ACHN (cell line): ENCODE measurements at places on chromosomes 11 and 22.

- DNase-seq, result peak; percentile 17
Observed at GRCh38 chr11:67248653-67249052, 17.6 kb upstream of the GRK2 start.

DNA sequence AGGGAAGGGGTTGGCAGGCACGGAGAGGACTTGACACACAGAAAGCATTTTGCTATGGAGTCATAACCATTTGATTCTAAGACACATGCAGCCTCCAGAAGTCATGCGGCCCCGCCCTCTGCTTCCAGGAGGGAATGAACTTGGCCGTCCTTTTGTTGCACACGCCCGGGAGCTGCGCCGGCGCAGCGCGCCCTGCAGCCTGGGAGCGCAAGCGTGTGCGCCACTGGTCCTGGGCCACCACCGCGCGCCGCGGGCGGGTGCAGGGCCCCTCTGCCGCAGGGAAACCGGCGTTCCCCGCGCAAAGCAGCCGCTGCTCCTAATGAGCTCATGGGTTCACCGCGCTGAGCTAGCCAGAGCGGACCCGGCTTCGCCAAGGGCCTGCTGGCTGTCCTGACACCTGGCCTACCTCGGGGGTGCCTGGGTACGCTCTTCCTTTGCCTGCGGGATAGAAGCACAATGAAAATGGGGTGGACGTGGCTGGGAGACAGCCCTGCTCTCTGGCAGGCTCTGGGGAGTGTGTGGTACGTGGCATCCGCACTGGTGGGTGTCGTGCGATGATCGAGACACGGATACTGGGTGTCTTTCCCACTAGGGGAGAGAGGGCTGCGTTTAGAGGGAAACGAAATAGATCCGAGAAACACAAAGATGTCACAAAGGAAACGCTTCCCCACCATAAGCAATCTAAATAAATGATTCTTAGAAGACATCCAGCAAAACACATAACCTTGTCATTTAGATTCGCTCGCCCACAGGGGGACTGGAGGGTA, 669 bp downstream of the MICAL3 start:
- DNase-seq, result peak; percentile 80

DNA sequence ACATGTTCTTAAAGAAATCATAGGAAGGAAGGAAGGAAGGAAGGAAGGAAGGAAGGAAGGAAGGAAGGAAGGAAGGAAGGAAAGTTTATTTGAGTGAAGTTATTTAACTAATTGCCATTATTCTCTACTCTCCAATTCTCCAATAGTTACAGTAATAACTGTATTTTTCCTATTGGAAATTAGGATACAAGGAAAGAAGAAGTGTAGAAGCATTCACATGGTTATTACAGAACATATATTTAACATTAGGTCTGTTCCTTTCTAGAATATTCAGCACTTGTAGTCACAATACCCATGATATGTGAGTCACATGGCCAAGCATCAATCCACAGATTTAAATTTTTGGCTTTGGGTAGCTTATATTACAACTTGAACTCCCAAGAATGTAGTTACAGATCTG, 230.6 kb downstream of the SOX6 start:
- no peak for DNase-seq

- DNase-seq, result peak; percentile 24
Observed at GRCh38 chr22:32661296-32661695, 140.2 kb upstream of the TIMP3 start.

GRCh38 chr11:96905143-96905542, 515.3 kb downstream of the JRKL start:
- no peak for DNase-seq

GRCh38 chr22:27797520-27798391, 3.8 kb downstream of the MN1 start:
- no peak for DNase-seq

DNA sequence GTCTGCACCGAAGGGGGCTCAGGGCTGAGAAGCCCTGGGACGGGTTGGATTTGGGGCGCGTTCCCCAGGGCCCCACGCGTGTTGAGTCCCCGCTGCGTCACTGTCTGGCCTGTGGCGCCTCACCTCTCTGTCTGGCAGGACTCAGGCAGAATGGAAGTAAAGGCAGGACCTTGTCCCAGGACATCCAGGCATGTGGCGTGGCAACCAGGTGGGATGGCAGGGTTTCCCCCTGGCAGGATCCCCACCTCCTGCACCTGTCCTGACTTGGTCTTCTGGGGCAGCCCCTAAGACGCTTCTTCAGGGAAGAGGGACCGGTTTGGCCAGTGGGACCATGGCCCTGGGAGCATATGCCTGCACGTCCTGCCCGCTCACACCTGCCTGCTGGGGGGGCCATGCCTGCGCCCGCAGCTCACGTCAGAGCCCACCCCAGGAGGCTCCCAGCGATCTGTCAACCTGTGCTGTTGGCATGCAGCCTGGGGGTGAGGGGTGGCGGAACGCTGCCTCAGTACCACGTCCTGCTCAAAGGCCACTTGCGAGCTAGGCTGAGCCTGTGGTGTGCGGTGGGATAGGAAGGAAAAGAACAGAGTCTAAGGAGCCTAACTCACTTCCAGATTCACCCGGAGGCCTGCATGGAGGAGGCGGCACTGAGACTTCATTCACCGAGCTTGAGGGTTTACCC, 72.7 kb downstream of the KCNQ1 start:
- no peak for DNase-seq

DNA sequence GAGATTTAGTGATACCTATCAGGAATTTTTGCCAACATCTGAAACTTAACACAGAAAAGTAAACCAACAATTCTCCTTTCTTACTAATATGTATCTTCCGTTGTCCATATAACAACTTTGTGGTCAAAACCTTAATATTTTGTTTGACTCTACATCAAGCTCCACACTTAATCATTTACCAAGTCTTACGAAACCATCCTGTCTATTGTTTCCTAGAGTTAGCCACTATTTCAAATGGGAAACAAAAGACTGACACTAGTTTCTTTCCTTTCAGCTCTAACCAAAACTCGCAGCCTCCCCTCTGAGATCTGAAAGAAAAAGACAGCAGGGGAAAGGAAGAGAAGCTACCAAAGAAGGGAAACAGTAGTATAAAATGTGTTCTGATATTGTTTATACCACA, 26.5 kb upstream of the PRDM10 start:
- DNase-seq, result no peak

GRCh38 chr11:108859510-108859909, 194.6 kb downstream of the DDX10 start:
- no peak for DNase-seq

DNA sequence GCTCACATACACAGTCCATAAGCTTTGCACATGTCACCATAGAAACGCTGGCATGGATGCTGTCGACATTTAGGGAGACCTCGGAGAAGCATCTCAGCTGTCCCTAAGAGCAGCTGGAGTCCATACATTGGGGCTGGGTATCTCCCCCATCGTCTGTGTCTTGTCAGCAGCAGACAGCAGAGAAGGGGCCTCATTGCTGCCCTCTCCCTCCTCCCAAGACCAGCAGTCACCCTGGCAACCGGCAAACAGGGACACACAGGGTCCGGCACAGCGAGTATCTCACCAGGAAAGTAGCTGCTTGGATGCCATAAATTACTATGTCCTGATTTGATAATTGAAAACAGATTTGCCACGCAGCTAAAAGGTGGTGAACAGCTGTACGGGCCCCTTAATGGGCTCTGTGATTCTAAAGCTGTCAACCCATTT, 84.4 kb downstream of the CD44 start:
- DNase-seq, result no peak

- DNase-seq, result no peak
Observed at GRCh38 chr11:60230681-60231080, 12.3 kb downstream of the MS4A4E start.

DNA sequence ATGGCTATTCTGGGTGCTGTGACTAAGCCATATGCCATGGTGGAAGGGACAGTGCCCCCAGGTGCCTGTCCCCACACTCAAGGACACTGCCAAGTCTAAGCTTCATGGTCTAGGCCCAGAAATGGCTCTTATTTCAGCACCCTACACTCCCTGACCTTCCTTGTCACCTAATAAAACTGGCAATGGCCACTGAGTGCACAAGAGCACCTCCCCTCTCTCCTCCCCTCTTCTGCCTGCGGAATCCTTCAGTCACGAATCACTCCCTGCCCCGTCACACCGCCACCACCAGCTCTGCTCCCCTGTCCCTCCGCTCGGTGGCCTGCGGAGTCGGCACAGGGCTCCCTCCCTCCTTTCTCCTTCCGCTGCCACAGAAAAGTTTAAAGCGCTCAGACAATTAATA, 19.0 kb upstream of the LMO1 start:
- no peak for DNase-seq

DNA sequence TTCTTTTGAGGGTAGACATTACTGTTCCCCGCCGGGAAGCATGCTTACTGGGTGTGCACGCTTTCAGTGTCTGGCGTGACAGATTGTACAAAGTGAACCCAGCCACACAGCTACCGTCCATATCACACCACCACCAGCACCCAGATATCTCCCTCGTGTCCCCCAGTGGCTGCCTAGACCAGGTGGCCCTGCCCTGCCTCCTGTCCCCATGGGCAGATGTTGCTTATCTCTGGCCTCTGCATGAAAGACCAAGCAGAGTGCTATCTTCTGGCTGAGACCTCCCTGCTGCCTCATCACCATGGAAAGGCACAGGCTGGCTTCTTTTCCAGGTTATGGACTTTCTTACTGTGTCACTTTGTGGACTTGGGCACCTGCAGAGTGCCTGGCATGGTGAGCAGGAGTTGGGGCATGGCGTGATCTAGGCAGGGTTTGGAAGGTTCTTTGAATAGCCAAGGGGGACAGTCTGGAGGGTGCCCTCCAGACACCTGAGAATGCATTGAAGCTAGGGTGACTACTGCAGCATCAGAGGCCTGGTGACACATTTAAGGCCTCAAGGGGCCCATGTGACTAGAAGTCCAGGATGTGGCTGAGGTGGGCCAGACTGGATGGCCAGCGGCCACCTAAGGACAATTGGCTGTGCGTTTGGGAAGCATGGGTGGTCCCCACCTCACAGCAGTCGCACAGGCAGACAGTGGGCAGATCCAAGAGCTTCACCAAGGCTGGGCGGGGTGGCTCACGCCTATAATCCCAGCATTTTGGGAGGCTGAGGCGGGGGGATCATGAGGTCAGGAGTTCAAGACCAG, 4.7 kb downstream of the TANGO2 start:
- no peak for DNase-seq

- no peak for DNase-seq
Observed at GRCh38 chr22:27669798-27670599, 131.6 kb downstream of the MN1 start.

DNA sequence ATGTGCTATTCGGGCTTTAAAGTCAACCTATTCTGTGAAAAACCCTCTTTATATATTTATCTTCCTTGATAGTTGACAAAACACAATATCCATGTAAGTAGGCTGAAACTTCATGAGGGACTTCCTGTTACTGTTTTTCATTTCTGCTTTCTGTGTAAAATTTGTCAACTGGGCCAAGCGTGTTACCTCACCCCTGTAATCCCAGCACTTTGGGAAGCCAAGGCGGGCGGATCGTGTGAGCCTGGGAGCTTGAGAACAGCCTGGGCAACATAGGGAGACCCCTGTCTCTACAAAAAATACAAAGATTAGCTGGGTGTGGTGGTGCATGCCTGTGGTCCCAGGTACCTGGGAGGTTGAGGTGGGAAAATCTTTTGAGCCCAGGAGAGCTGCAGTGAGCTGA, 66.5 kb upstream of the SLC25A18 start:
- DNase-seq, result no peak

DNA sequence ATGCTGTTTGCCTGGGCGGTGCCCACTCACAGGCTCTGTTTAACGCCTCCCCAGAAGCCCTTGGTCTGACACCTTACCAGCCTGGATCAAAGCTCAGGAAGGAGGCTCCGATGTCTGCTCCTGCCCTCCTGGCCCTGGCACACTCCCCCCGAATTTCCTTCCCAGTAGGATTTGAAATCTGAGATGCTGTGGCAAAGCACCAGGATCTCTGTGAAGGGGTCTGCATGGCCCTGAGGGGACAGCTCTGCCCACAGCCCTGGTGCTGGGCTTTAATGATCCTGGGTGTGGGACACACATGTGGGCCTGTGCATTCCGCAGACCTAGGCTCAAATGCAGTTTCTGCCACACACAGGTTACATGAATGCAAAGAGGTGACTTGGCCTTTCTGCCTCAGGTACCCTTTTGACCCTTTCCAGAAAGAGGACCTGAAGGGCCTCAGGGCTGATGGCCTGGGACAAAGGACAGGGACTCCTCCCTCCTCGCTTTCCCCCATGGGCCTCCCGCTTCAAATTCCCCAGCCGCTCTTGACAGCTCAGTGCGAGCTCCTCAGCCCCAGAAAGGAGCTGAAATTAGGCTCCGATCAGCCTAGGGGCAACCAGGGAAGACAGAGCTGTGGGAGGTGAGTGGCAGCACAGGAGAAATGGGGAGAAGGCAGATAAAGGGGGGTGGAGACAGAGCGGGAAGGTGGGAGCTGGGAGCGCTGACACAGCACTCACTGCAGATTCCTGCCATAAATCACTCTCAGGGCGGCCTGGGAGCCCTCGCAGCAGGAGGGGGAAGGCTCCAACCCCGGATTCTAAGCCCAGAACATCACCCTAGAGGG, 41.3 kb downstream of the TRIM29 start:
- DNase-seq, result no peak

DNA sequence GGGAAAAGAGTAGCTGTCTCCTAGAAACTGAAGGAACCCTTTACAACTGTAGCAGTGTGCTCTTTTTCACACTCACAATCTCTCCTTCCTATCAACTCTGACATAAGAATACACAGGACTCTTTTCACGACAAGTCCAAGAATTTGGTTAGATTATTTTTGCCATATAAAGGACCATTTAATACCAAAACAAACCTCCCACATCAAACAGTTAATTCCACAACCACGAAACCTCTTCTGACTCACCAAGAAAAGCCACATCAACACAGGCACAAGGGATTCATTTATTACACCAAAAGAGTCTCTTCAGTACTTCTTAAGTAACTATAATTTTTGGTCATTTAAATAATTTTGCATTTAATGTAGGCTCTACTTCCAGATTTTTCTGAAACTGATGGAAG, 222.6 kb upstream of the PITPNB start:
- peak; percentile 28 for DNase-seq

- DNase-seq, result peak; percentile 59
Observed at GRCh38 chr11:123111465-123111864, 49.5 kb upstream of the HSPA8 start.

DNA sequence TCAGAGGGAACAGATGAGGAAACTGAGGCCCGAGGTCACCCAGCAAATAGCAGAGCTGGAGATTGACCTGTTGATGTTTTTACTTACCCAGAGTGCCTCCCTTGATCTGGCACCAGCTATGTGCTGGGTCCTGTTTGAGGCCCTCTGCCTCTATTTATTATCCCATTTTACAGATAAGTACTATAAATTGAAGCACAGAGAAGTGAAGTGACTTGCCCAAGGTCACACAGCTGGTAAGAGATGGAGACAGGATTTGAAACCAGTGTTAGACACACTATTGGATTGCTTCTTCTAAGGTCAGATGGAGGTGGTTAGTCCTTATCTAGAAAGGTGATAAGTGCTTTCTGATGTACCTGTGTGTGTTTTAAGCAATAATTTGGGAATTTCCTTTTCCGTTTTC, 13.5 kb downstream of the SGSM1 start:
- DNase-seq, result no peak

- no peak for DNase-seq
Observed at GRCh38 chr11:118051611-118052461, 25.0 kb upstream of the TMPRSS4 start.

GRCh38 chr22:49525801-49526535, 301.7 kb downstream of the BRD1 start:
- DNase-seq, result no peak

- DNase-seq, result peak; percentile 62
Observed at GRCh38 chr11:67265633-67266448, 432 bp upstream of the GRK2 start.
